KBM-7 (cell line): ENCODE measurements at places on chromosomes 3 and 15.

DNA sequence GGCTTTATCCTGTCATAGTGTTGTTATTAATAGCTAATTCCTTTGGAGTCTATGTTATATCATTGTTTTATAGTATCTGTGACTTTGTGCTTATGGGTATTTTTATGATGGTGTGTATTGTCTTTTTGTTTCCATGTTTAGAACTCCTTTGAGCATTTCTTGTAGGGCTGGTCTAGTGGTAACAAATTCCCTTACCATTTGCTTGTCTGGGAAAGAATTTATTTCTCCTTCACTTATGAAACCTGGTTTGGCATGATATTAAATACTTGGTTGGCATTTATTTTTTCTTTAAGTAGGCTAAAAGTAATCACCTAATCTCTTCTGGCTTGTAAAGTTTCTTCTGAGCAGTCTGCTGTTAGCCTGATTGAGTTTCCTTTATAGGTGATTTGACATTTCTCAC lies 47.7 kb upstream of the ROBO1 start:
- DNase-seq, result no peak

- no peak for DNase-seq
Observed at GRCh38 chr3:127590282-127590592, 296 bp downstream of the TPRA1 start.

DNA sequence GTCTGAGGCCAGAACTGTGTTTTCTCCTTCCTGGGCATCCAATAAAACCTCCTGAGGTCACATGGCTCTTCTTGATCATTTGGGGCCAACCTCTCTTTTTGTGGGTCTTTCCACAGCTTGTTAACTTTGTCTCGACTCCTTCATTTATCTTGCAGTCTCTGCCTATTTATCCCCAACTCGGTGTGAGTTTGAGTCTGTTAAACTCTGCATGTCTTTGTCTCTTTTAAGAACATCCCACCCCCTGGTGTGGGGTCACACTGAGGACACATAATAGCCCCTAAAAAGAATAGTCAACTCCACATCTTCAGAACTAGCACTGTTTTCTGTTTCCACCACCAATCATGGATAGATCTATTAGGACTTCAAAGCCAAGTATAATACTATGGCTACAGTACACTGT lies 187.2 kb downstream of the TLE3 start:
- DNase-seq, result no peak

GRCh38 chr3:129045675-129046036 lies 14.9 kb upstream of the GP9 start:
- no peak for DNase-seq

DNA sequence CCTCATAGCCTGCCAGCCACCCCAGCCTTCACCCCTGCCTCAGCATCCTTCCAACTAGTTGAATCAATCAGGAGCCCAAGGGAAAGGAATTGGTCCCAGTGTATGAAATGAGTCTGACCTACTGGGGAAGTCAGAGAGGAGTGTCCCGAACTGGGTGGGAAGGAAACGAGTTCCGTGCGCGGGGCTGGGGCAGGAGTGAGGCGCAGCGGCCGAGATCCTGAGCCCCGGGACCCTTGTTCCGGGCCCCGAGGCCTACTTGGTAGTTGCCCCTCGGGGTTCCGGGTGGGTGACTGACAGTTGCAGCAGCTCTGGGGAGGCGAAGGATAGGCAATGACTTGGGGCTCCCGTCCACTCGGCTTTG lies 1.1 kb upstream of the PLCL2 start:
- DNase-seq, result no peak

GRCh38 chr3:34196914-34197313 lies 398.5 kb downstream of the PDCD6IP start:
- no peak for DNase-seq
